ENCODE measurements at places on chromosomes 2 and 18.
A peak's percentile ranks its signal among the peaks of the same experiment; 100 is the strongest.

- DNase-seq = no peak
- H3K4me1 ChIP-seq = no peaks in the 10 kb centered on the region
- H3K4me3 ChIP-seq = no peak overlapping the region
- no peaks in the 10 kb centered on the region for H3K27me3 ChIP-seq
- peaks cover 62% of the 10 kb centered on the region for H3K36me3 ChIP-seq
Observed at GRCh38 chr2:222641336-222641735, 14.6 kb downstream of the FARSB start.

- H3K4me1 ChIP-seq = no peaks in the 10 kb centered on the region
- H3K4me3 ChIP-seq = no peak overlapping the region
- no peaks in the 10 kb centered on the region for H3K36me3 ChIP-seq
- DNase-seq = no peak
- H3K27me3 ChIP-seq = no peaks in the 10 kb centered on the region
Observed at GRCh38 chr2:82708681-82709080, 1750.4 kb downstream of the SUCLG1 start.

DNA sequence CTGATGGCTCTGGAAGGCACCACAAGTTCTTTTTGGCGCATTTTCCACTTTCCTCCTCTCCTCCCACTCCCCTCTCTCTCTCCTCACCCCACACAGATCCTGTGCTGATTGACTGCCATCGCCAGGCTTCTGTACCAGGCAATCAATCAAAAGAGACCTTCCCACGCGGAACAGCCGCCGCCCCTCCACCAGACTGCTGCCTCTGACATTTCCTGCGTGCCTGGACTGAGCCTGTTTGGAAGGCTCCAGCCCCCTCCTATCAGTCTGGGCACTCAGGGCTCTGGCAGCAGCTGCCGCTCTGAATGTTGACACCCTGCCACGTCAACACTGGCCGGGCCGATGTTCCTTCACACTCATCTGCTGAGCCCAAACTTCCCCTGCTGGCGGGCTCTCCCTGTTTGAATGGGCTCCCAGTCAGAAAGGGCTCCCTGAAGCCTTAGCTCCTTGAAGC, 467.7 kb downstream of the EPHA4 start:
- DNase-seq = peak; percentile 68
- H3K4me3 ChIP-seq = no peak overlapping the region
- no peaks in the 10 kb centered on the region for H3K36me3 ChIP-seq
- H3K27ac ChIP-seq = no peak overlapping the region

DNA sequence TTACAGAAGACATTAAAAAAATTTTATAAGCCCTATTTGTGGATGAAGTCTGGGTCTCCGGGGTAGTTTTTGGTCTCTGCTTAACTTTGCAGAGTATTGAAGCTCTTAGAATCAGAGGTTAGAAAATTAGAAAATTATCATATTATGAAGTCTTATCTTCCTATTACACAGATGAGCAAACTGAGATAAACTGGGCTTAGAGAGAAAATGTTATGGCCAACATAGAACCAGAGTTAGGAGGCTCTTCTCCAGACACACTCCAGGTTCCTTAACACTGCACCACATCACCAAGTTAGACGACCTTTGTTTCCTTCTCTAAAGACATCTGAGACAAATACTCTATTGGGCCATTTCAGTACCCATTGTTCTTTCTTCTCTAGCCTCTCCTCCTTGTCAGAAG, 36.7 kb upstream of the NEB start:
- no peak overlapping the region for H3K4me3 ChIP-seq
- no peak for DNase-seq
- H3K4me1 ChIP-seq = no peaks in the 10 kb centered on the region
- no peak overlapping the region for H3K27ac ChIP-seq
- peaks cover 4% of the 10 kb centered on the region for H3K36me3 ChIP-seq

DNA sequence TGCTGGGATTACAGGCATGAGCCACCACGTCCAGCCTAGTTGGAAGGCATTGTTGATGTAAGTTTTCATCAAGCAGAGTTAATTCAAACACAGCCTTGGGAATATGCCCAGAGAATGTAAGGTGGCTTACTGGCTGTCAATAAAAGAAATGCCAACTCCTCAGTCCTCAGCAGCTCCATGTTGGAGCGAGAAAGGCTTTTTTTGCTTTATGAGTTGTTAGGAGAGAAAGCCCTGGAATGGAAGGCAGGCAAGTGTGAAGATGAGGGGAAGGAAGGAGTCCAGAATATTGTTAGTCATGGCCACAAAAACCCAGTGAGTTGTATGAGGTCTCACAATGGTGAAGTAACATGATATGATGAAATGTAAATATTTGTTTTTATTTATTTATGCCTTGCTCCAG, 57.1 kb downstream of the MAP4K4 start:
- no peak overlapping the region for H3K27ac ChIP-seq
- no peak overlapping the region for H3K4me3 ChIP-seq
- no peak for DNase-seq
- peaks cover 17% of the 10 kb centered on the region for H3K36me3 ChIP-seq

DNA sequence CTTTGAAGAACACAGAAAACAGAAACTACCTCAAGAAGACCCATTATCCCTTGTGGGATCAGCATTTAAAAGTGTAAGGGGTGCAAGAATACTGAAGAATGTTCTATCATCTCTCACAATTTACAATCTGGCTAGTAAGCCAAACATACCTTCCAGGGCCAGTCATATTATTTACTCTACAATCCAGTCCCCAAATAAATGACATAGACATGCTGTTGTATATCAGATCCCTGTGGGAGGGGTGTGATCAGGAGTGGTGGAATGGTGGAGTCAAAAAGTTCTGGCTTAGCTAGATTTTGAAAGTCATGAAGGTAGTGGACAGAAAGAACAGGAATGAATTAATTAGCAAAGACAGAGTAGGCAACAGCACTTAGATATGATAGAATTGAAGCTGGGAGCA, 1.8 kb upstream of the ITPRID2 start:
- H3K4me3 ChIP-seq = no peak overlapping the region
- no peaks in the 10 kb centered on the region for H3K4me1 ChIP-seq
- no peak overlapping the region for H3K27ac ChIP-seq
- no peaks in the 10 kb centered on the region for H3K36me3 ChIP-seq
- no peaks in the 10 kb centered on the region for H3K27me3 ChIP-seq
- DNase-seq = no peak

GRCh38 chr2:160360089-160360757, 133.4 kb downstream of the RBMS1 start:
- no peak for DNase-seq
- H3K27ac ChIP-seq = no peak overlapping the region
- H3K4me3 ChIP-seq = no peak overlapping the region
- H3K4me1 ChIP-seq = no peaks in the 10 kb centered on the region
- H3K36me3 ChIP-seq = peaks cover 9% of the 10 kb centered on the region
- H3K27me3 ChIP-seq = no peaks in the 10 kb centered on the region

- H3K4me3 ChIP-seq = no peak overlapping the region
- no peaks in the 10 kb centered on the region for H3K4me1 ChIP-seq
Observed at GRCh38 chr2:85449214-85449588, 30.7 kb downstream of the SH2D6 start.

Data from H9 (cell line).